Esophagus muscularis mucosa (tissue), 4 donors: ENCODE measurements at places on chromosomes 1 and 21.

GRCh38 chr1:222886878-222887351 is 72.1 kb downstream of the DISP1 start:
- DNase-seq = no peak

DNA sequence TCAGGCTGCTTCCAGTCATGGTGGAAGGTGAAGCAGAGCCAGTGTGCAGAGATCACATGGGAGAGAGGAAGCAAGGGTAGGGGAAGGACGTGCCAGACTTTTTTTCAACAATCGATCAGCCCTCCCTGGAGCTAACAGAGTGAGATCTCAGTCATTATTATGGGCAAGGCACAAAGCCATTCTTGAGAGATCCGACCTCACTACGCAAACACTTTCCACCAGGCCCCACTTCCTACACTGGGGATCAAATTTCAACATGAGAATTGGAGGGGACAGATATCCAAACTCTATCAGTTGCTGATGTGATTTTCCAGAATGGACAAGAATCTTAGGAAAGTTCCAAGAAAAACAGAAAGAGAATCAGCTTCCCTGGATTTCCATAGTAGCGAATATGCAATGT is 60.5 kb downstream of the BACE2 start:
- DNase-seq = no peak

GRCh38 chr1:235011599-235012435 is 116.8 kb downstream of the TOMM20 start:
- no peak for DNase-seq

- no peak for DNase-seq
These were observed 16.1 kb downstream of the H6PD start for GRCh38 chr1:9250411-9251381.

DNA sequence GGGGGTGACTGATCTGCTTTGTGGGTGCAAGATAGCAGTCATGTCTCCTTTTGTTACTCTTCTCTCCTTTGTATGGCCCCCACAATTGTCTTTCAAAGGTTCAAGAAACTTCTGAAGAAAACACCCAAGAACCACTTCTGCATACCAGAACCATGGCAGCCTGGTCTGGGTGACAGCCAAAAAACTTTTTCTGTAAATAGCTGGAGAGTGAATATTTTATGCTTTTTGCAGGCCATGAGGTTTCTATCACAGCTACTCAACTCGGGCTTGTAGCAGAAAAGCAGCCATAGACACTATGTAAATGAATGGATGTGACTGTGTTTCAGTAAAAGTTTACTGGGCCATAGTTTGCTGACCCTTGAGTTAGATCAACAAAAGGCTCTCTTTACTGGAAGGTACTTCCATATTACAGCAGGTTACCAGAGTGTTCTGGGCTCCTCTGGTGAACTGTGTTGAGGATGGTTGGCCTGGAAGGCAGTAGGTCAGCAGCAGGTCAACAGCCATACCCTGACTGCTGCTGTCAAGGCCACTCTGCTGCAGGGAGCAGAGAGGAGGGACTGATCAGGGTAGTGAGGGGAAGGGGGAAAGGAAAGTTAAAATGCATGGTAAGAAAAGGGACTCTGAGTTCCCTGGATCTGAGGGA is 116.4 kb downstream of the GDAP2 start:
- DNase-seq = no peak

- no peak for DNase-seq
These were observed 276.6 kb upstream of the FMN2 start for GRCh38 chr1:239815074-239815473.

DNA sequence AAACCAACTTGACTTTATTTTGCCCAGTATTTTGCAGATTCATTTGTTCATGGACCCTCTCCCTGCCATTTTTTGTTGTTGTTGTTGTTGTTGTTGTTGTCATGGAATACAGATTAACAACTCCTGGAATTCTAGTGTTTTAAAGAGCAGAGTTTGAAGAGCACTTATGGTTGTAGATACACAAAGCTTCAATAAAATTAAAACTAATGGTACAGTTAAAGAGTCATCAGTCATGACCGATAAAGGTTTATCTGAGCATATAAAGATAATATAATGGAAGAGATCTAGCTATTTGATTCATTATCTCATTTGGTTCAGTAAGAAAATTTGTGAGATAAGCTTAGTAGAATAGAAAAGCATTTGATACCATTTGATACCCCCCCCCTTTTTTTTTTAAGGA is 21.8 kb downstream of the NEK7 start:
- no peak for DNase-seq

DNA sequence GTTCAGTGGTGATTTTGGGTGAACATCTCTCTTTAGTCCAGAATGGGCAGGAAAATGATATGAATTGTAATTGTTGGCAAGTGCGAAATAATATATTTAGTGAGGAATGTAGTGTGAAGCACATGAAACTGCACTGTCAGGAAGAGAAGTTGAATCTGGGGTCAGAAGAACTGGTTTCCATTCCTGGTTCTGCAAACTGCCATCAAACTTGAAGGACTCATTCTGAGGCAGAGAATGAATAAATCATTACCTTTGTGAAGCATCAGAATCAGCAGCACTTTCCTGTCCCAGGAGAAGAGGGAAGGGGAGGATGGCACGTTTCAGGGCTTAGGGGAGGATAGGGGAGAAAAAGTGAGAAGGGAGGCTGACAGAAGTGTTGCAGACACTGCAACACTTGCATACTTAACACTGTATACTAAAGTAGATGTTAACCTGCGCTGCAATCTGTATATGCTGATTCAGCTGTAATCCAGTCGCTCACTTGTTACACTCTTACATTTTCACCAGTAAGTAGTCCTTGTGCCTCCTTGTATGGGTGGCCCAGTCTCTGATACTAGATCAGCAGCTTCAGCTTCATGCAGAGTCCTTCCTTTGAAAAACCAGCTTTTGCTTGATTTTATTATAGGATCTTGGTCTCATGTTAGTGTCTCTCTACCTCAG is 10.5 kb upstream of the RPTN start:
- no peak for DNase-seq

DNA sequence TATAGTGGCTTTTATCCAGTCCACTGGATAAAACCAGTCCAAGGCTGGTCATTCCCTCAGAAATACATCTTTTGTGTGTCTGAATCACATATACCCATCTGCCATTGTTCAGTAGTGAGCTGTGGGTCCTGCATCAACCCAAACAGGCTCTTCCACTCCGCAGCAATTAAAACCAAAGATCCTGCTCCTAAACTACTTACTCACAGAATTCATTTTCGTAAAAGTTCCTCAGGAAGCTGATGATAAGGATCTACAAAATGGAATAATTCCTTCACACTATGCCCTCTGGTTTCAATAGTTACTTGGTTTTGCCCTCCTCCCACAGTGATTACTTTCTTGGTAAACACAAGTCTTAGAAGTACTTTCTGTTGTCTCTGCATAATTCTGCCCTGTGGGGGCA is 5.1 kb upstream of the MFSD2A start:
- no peak for DNase-seq
